Activated CD8-positive, alpha-beta T cell treated with anti-CD3 and anti-CD28 coated beads, Interleukin-2, amount 10 ng/mL, durations not matched to agents 7 days and 5 days (primary cell): ENCODE measurements at places on chromosomes 16 and 17. TPM values are rescaled to one million over a fixed set of nuclear protein-coding genes. Genes with fewer than 3 reads are reported as not detected.

VPS35 gene
- 72.9 TPM for total RNA-seq

SLC5A10 gene
- not detected for total RNA-seq

MT2A gene
- 210 TPM for total RNA-seq

KRTAP9-4 gene
- total RNA-seq = not detected

SNAI3 gene
- 13.4 TPM for total RNA-seq

CRHR1 gene
- total RNA-seq = not detected

CFAP97D1 gene
- total RNA-seq = not detected

ODAD4 gene
- total RNA-seq = 0.89 TPM

DHX58 gene
- 72.9 TPM for total RNA-seq

HEXIM2 gene
- total RNA-seq = 8.8 TPM

SMIM22 gene
- not detected for total RNA-seq

KCNH6 gene
- total RNA-seq = not detected

MPO gene
- not detected for total RNA-seq

TP53TG3F gene
- not detected for total RNA-seq

SMYD4 gene
- 40.3 TPM for total RNA-seq

DRC3 gene
- 0.95 TPM for total RNA-seq

WDR81 gene
- total RNA-seq = 29.4 TPM

SDK2 gene
- 20.0 TPM for total RNA-seq

SAMD14 gene
- total RNA-seq = 0.55 TPM

GJD3 gene
- 0.29 TPM for total RNA-seq

KCNH4 gene
- 0.05 TPM for total RNA-seq

CNOT1 gene
- 262 TPM for total RNA-seq

MSLN gene
- not detected for total RNA-seq

UTS2R gene
- not detected for total RNA-seq

NPB gene
- 0.55 TPM for total RNA-seq

CCL2 gene
- not detected for total RNA-seq

SCNN1B gene
- total RNA-seq = not detected

KIF18B gene
- 113 TPM for total RNA-seq

MLX gene
- 65.9 TPM for total RNA-seq

SLC6A4 gene
- 0.10 TPM for total RNA-seq

ZNF207 gene
- 263 TPM for total RNA-seq

NOL11 gene
- 55.6 TPM for total RNA-seq

MEIOB gene
- total RNA-seq = not detected

HIC1 gene
- total RNA-seq = 70.8 TPM
